Ascending aorta (tissue), 2 donors: ENCODE measurements at places on chromosomes 1 and 21.

DNA sequence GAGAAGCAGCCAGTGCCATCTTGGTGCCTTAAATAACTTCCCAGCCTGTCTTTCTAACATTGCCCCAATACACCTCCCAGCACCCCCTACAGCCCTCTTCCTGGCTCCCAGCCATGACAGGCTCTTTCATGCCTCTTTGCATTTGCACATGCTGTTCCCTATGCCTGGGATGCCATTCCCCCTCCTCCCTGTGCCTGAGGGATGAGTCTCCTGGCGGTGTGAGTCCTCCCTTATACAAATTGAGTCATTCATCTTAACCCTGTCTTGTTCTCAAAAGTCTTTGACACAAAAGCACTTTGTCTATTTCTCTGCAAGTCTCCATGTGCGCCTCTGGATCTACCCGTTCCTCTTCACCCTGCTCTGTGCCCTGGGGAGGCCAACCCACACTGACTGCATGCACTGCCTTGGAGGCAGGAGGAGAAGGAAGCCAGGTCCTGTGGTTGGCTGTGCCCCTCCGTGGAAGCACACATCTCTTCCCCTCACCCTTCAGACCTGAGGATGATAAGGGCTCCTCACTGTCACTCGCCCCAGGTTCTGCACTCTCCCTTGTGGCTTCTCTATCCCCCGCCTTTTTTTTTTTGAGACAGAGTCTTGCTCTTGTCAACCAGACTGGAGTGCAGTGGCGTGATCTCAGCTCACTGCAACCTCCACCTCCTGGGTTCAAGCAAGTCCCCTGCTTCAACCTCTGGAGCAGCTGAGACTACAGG is 25.1 kb downstream of the CDCP2 start:
- no peaks in the 10 kb centered on the region for H3K36me3 ChIP-seq
- no peak for DNase-seq
- no peaks in the 10 kb centered on the region for H3K4me1 ChIP-seq
- no peaks in the 10 kb centered on the region for H3K27me3 ChIP-seq

GRCh38 chr21:34166468-34166867 is 93.1 kb downstream of the MRPS6 start:
- H3K36me3 ChIP-seq, result peaks cover 37% of the 10 kb centered on the region
- no peak for DNase-seq
- H3K4me3 ChIP-seq, result no peak overlapping the region
- no peaks in the 10 kb centered on the region for H3K27me3 ChIP-seq
- H3K27ac ChIP-seq, result no peak overlapping the region

GRCh38 chr1:229034342-229034741 is 236.6 kb upstream of the RAB4A start:
- H3K27me3 ChIP-seq, result no peaks in the 10 kb centered on the region
- H3K36me3 ChIP-seq, result no peaks in the 10 kb centered on the region
- DNase-seq, result no peak

GRCh38 chr1:65751961-65752360 is 40.7 kb upstream of the PDE4B start:
- no peaks in the 10 kb centered on the region for H3K36me3 ChIP-seq
- H3K4me1 ChIP-seq, result no peaks in the 10 kb centered on the region
- H3K4me3 ChIP-seq, result no peak overlapping the region
- H3K27ac ChIP-seq, result no peak overlapping the region

- H3K4me3 ChIP-seq, result no peak overlapping the region
- no peaks in the 10 kb centered on the region for H3K4me1 ChIP-seq
- H3K27me3 ChIP-seq, result no peaks in the 10 kb centered on the region
- no peak for DNase-seq
- H3K27ac ChIP-seq, result no peak overlapping the region
- H3K36me3 ChIP-seq, result no peaks in the 10 kb centered on the region
These were observed 92.6 kb downstream of the PCBP3 start for GRCh38 chr21:45736042-45736689.

DNA sequence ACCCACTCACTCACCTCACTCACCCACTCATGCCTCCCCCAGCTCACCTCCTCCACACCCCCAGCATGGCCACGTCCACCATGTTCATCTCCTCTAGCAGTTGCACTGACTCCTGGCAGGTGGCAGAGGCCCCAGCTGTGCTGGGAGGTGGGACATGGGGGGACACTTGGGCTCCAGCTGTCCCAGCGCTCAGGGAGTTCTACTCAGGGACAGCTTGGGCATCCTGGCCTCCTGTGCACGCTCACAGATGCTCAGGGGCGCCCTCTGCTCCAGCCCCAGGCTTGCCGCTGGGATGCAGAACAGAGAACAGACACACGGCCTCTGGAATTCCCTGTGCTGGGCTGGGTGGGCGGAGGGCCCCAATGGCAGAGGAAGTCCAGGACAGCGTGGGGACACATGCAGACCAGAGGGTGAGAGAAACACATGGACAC is 5.2 kb downstream of the KRTAP10-8 start:
- H3K27ac ChIP-seq, result no peak overlapping the region
- no peaks in the 10 kb centered on the region for H3K4me1 ChIP-seq
- no peak for DNase-seq
- no peaks in the 10 kb centered on the region for H3K36me3 ChIP-seq
- no peaks in the 10 kb centered on the region for H3K27me3 ChIP-seq
- H3K4me3 ChIP-seq, result no peak overlapping the region

- no peak overlapping the region for H3K4me3 ChIP-seq
- H3K27me3 ChIP-seq, result no peaks in the 10 kb centered on the region
- no peaks in the 10 kb centered on the region for H3K36me3 ChIP-seq
- H3K4me1 ChIP-seq, result no peaks in the 10 kb centered on the region
These were observed 74.4 kb upstream of the GRIK3 start for GRCh38 chr1:37108596-37109188.

- no peak overlapping the region for H3K27ac ChIP-seq
- H3K4me3 ChIP-seq, result no peak overlapping the region
- H3K36me3 ChIP-seq, result no peaks in the 10 kb centered on the region
- no peaks in the 10 kb centered on the region for H3K27me3 ChIP-seq
- no peak for DNase-seq
- H3K4me1 ChIP-seq, result no peaks in the 10 kb centered on the region
These were observed 23.8 kb upstream of the KCNA10 start for GRCh38 chr1:110542725-110543124.

DNA sequence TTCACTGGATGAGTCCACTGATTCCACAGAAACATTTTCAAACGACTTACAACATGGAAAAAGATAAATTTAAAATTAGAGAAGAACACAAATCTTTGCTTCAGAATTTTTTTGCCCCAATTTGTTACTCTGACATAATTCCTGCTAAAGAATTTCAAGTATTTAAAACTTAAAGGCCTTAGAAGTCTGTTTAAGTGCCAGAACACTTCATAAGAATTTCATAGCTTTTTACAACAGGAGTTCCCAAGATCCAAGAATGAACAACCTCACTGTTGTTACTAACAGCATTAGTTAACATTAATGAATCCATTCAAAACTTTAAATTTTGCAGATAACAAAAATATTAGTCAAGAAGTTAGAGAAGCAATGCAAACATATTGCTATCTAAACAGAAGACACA is 31.7 kb downstream of the ARHGAP29 start:
- H3K4me1 ChIP-seq, result no peaks in the 10 kb centered on the region
- no peak overlapping the region for H3K4me3 ChIP-seq
- no peak overlapping the region for H3K27ac ChIP-seq
- DNase-seq, result no peak
- H3K36me3 ChIP-seq, result peaks cover 13% of the 10 kb centered on the region
- H3K27me3 ChIP-seq, result no peaks in the 10 kb centered on the region

GRCh38 chr1:10692401-10693021 is 103.9 kb downstream of the CASZ1 start:
- no peak for DNase-seq
- H3K4me1 ChIP-seq, result peaks cover 47% of the 10 kb centered on the region
- H3K27ac ChIP-seq, result no peak overlapping the region
- no peaks in the 10 kb centered on the region for H3K27me3 ChIP-seq
- no peaks in the 10 kb centered on the region for H3K36me3 ChIP-seq
- no peak overlapping the region for H3K4me3 ChIP-seq

DNA sequence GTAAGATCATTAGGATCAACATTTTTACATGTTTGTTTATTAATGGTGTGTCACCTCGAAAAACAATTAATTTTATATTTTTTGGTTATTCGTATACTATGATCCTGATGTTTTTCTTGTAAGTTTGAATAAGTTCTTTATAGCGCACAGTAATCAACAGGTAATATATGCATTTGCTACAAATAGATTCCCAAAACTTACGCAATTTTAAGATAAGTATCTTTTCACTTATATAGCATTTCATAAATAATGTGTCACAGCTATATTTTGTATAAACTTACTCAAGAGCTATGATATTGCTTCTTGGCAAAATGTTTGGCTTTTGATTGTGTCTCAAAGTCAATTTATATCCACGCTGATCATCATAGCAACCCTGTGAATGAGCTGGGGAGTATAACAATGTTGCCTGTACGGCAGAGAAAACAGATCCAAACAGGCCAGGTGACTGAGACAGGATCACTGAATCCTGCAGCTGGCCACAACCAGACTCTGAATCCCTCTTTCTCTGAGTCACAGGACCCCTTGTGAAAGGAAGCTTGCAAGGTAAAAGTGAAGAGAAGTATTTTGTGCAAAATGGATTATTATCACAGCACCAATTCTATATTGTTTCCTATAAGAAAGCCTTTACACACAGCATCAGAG is 48.6 kb downstream of the GNG12 start:
- H3K4me3 ChIP-seq, result no peak overlapping the region
- H3K4me1 ChIP-seq, result peaks cover 4% of the 10 kb centered on the region
- no peaks in the 10 kb centered on the region for H3K27me3 ChIP-seq

DNA sequence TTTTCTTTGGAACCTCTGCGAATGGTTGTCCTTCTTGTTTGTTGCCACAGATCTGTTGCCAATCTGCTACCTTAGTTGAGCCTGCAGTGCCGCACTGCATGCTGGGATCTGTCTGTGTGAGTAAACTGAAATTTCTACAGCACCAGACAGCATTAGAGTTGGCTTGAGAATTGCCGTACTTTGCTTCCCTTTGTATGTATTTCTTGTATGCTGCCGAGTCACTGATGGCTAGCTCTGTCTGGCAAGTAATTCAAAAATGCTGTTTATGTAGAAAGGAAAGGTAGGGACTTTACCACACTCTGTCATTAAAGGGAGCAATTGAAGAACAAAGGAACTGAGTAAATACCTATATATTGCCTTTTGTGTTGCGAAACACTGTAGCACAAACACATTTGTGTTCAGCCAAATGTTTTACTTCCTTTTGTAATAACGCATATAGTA is 857.4 kb downstream of the USP25 start:
- peak; percentile 10 for DNase-seq
- H3K36me3 ChIP-seq, result no peaks in the 10 kb centered on the region
- no peaks in the 10 kb centered on the region for H3K4me1 ChIP-seq
- peak overlapping the region; percentile 49 for H3K27ac ChIP-seq
- peak overlapping the region; percentile 68 for H3K4me3 ChIP-seq
- H3K27me3 ChIP-seq, result no peaks in the 10 kb centered on the region

GRCh38 chr1:28441674-28442073 is 64.2 kb upstream of the RCC1 start:
- H3K4me1 ChIP-seq, result peaks cover 8% of the 10 kb centered on the region
- H3K4me3 ChIP-seq, result no peak overlapping the region
- no peak overlapping the region for H3K27ac ChIP-seq

DNA sequence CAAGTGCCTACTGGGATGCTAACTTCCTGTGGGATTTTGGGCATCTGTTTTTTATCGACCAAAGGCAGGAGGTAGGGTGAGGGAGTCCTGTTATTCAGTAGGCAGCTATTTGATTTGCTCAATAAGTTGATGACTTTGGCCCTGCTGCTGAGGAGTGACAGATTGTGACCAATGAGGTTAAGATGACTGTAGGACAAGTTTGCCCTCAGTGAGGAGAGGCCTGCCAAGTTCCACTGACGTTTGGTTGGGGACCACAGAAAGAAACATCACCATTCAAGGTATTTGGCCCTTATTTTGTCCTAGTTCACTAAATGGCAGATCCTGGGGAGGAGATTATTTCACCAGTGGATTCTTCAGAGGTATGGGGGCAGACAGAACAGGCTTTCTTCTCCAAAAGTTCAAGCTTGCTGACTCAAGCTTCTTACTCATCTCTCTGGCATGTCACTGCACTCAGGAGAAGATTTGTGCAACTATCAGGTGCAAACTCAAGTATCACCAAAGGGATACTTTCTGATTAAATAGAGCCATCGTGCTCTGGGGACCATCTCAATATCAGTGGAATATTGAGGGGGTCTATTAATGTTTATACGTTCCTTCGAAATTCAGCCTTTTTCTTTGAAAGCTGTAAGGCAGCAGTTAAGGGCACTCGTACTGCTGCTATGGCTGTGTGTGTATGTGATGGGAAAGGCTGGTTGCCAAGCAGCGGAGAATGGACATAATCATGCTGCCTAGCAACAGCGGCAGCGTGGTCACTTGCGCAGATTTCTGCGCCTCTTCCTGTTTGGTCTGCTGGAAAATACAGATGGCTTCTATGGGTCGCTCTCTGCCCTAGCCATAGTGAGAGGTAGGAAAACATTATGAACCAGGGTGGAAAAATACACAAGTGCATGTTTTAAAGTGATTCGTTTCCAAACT is 78.7 kb downstream of the PBX1 start:
- no peaks in the 10 kb centered on the region for H3K36me3 ChIP-seq
- H3K27ac ChIP-seq, result peak overlapping the region; percentile 34
- no peak overlapping the region for H3K4me3 ChIP-seq

- H3K27me3 ChIP-seq, result no peaks in the 10 kb centered on the region
- no peak overlapping the region for H3K27ac ChIP-seq
- DNase-seq, result no peak
- no peaks in the 10 kb centered on the region for H3K4me1 ChIP-seq
These were observed 22.0 kb downstream of the LDLRAD2 start for GRCh38 chr1:21834094-21834493.

DNA sequence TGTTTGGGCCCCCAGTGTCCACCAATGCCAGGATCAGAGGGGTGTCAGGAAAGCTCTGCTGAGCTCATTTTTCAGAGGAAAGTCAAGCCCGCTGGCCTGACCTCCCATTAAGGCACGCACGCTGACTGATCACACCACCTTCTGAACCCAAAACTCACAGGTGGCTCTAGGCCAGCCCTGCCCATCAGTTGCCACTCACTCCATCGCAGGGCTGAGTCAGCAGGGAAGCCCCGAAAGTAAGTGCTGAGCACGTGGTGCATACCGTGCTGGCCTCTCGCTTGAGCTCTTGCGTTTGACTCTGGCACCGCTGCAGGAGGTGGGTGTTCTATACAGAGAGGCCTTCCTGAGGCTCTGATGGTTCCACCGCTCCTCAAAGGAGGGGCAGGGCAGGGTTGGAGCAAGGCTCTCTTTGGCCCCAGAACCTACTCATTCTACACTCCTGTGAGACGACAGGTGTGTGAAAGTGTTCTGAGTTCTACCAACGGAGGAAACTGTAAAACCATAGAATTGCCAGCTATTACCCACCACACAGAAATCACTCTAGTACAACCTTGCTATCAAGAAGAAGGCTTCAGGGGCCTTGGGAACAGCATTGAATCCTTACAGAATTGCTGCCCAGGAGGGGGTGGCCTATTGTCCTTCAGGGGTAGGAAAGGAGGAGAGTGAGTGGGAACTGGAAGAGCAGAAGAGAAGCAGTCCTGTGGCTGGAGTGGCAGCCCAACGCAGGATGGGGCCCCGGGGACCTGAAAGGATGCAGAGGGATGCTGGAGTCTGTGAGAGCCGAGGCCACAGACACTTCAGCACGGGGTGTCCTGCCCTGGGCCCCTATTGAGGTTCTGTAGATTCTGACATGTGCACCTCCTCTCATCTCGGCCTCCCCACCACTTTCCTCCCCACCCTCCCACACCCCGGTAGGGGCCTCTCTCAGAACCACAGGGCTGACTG is 214.7 kb upstream of the EDN2 start:
- no peak overlapping the region for H3K27ac ChIP-seq
- H3K36me3 ChIP-seq, result no peaks in the 10 kb centered on the region
- H3K4me1 ChIP-seq, result no peaks in the 10 kb centered on the region
- H3K4me3 ChIP-seq, result no peak overlapping the region
- DNase-seq, result no peak

GRCh38 chr1:81730881-81731280 is 69.9 kb upstream of the ADGRL2 start:
- H3K27ac ChIP-seq, result no peak overlapping the region
- no peaks in the 10 kb centered on the region for H3K4me1 ChIP-seq
- H3K36me3 ChIP-seq, result no peaks in the 10 kb centered on the region
- H3K27me3 ChIP-seq, result no peaks in the 10 kb centered on the region
- no peak for DNase-seq
